ENCODE measurements at places on chromosomes 7 and 10. TPM values are rescaled to one million over a fixed set of nuclear protein-coding genes. Genes with fewer than 3 reads are reported as not detected.

The PPP2R2D gene
- 37.4 TPM for total RNA-seq

The WDFY4 gene
- total RNA-seq: not detected

The GCC1 gene
- 42.1 TPM for total RNA-seq

The NRAP gene
- not detected for total RNA-seq

The LIPF gene
- total RNA-seq: not detected

The PRKAR1B gene
- total RNA-seq: 23.7 TPM

The BMPER gene
- 0.14 TPM for total RNA-seq

The CYP2E1 gene
- 3.0 TPM for total RNA-seq

The DYDC2 gene
- 3.0 TPM for total RNA-seq

The EGR2 gene
- total RNA-seq: 0.67 TPM
